Suppressor macrophage treated with lipopolysaccharide for 4 hours (primary cell): ENCODE measurements at places on chromosomes 6 and 20.
A peak's percentile ranks its signal among the peaks of the same experiment; 100 is the strongest.

DNA sequence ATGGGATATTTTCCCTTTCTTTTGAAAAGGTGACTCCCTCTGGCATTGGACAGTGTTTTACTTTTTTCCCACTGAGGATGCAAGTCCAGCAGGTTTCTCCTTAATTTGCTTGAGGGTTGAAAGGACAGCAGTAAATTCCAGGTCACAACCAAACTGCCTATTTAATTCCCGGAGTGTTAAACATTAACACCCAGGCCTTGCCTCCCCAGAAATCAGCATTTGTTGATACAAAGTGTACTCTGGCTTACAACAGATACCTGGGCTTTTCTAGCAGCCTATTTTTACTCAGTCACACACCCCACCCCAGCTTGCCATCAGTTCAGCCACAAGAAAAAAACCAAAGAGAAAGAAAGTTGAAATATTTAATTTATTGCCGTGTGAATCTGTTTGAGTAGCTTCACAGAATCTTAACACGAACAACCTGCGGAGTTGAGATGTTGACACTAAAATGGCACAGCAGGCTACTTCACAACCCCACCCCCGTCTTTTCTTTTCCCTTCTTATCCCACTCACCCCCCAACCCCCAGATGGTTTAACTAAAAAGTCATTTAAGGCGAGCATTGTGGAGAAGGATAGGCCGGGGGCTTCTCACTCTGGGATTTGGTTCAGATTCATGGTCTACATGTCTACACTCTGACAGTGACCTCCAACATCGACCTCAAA, 45.7 kb downstream of the MYLIP start:
- DNase-seq: no peak

GRCh38 chr6:87444362-87444761, 28.4 kb upstream of the SLC35A1 start:
- DNase-seq: no peak

DNA sequence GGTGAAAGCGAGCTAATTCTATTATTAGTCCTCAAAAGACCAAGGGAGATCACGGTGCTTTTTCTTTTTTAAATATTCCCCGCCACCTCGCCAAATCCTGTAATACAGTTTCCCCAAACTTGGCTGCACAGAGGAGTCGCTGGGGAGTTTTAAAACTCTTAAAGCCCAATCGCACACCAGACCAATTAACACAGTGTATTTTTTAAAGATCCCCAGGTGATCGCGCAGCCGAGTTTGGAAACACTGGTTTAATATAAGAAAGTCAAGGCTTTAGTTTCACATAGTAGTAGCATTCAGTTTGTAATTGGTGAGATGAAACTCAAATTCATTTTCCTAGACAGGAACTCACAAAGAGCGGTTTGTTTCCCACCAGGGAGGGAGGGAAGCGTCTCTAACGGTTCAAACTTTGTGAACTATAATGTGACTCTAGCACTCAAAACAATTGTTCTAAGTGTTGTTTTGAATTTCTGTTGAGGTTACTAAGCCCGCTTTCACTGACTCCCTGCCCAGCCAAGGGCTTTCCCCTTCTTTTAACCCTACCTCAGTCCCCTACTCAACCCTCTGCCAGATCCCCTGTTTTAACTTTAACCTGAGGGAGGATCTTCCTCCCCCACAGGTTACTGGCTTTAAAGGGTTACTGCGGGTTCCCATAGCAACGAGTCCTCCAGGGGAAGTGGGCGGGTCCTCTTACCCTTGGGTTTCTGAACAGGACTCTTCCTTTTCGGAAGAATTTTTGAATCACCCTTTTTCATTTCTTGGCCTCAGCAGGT, 25.7 kb upstream of the BTBD3 start:
- peak; percentile 62 for DNase-seq

GRCh38 chr6:141303907-141304306, 828.8 kb upstream of the GJE1 start:
- no peak for DNase-seq

GRCh38 chr20:33522256-33522820, 32.4 kb downstream of the CBFA2T2 start:
- no peak for DNase-seq

DNA sequence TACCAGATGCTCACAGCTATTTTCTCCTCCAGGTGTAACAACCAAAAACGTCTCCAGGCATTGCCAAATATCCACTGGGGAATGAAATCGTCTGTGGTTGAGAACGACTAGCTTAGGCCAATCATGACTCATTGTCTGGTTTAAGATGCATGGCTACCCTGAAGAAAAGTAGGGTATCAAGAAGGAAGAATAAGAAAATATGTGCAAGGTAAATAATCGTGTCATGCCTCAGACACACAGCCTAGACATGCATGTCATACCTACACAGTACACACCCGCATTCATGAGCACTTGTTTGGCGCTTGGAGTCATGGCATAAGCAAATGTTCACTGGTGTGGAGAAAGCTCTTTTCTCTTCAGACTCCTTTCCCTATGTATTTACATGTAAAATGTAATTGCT, 745.7 kb downstream of the MAFB start:
- no peak for DNase-seq

- no peak for DNase-seq
Observed at GRCh38 chr6:126718600-126719327, 378.8 kb downstream of the CENPW start.

DNA sequence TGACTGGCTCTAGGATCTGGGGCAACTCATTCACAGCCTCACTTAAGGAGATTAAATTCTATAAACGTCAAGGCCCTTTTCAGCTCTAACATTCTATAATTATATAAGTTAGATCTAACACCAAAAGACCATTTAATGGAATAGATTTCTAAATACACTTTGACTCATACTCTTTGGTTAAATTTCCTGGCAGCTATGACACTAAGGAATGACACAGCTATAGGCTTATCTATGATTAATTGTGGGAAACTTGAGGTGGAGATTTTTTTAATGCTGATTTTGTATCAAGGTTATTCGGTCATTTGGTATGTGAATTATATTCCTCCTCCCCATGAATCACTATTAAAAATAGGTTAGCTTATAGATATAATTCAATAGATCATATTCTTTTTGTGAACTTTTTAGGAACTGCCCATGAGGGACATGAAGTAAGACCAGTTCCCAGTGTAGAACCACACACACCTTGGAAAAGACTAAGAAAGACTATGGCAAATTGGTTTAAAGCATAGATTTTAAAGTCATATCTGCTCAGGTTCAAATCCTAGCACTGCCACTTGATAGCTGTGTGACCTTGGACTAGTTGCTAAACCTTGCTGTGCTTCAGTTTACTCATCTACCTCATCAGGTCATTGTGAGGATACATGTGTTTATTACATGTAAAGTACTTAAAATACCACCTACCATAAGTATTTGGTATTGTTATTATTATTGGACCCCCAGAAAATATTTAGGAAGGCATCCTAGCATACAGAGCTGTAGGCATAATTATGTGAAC, 116.0 kb downstream of the CRYBG1 start:
- DNase-seq: peak; percentile 62

GRCh38 chr6:35522660-35523658, 10.3 kb upstream of the TULP1 start:
- DNase-seq: peak; percentile 71

GRCh38 chr6:55438203-55438602, 110.9 kb downstream of the GFRAL start:
- DNase-seq: no peak

GRCh38 chr6:52610745-52611355, 34.0 kb upstream of the TRAM2 start:
- DNase-seq: no peak

DNA sequence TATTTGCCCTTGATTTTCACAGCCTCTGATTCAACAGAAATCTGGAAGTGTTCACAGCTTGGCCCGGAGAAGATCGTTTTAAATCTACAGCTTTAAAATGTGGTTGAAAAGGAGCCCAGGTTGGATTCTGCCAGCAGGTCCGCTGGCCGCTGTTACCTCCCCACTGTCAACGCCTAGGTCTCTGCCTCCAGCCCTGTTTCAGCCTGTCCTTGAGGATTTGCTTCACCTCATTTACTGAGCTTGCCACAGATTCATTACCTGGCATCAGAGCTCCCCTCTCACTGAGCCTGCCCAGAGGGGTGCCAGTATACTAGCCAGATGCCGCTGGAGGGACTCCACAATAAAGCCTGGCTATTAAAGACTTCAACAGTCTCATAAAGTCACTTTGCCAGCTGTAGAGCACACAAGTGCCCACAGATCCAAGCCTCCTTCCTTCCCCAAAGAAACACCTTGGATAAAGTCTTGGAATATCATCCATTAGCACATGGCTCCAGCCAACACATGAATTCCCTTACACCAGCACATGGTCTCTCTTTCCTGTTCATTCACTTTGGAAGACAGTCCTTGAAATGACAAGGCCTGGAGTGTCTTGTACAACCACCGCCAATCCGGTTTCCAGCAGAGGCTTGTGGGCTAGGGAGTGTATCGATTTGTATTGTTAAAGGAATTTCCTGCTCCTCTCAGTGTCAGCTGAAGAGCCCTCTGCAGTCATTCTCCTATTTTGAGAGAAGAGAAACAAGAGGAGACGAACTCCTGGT, 9.5 kb upstream of the NR2E1 start:
- DNase-seq: no peak

DNA sequence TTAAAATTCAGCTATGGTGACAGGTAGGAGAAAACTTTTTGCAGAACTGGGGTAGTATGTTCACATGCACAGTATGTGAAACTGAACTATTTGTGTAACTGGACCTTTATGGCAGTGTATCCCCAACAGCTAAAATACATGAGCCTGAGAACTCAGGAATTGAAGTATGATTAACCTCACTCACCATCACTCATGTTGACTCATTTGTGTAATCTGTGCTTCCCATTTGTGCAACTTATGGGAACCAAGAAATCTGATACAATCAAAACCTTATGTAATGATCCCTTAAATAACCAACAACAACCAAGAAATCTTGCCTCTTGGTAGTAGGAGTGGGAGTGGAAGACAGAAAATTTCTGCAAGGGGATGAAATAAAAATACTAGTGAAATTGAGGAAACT, 674.9 kb downstream of the HDGFL1 start:
- DNase-seq: no peak

- no peak for DNase-seq
Observed at GRCh38 chr20:59579404-59580145, 24.8 kb upstream of the PHACTR3 start.
